ENCODE measurements at places on chromosomes 6 and 20.
A peak's percentile ranks its signal among the peaks of the same experiment; 100 is the strongest.

DNA sequence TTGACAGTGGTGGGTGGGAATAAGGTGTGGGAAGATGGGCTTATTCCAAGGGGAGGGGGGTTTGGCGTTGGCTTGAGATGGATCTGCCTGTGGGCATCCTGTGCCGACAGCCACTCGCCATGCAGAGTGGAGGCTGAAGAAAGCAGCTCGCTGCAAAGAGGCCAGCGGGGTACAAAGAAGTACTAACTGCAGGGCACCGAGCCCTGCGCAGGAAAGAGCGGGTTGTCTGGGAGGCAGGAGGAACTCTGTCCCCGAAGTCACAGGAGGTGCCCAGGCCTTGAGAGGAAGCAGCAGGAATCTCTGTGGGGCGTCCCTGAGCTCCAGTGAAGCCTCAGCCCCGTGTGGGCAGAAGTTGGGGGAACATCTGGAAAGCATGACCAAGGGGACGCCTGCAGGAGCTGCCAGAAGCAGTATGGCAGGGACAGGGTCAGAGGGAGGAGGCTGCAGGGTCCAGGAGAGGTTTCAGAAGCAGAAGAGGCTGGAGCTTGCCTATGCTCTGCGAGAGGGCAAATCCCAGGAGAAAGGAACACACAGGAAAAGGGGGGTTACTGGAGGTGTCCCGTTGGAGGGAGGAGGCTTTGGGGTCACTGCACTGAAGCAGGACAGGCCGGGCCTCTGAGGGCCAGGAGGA lies 77.2 kb downstream of the THBS2 start:
- no peak for DNase-seq

DNA sequence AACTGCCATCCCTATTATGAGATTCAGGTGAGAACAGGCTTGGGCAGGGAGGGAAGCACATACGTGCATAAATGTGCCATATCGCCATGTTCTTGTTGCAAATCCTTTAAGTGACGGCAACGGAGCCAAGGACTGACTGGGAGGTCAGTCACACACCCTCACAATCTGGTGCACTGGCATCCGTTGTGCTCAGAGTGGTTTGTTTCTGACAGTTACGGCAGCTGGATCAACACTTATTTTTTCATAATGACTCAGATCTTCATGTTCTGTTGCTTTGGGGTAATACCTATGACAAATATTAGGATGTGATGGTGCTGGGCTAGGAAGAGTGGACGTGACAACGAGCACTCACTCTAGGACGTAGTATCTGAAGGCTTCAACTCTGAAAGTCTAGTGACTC lies 56.2 kb upstream of the PREP start:
- no peak for DNase-seq

DNA sequence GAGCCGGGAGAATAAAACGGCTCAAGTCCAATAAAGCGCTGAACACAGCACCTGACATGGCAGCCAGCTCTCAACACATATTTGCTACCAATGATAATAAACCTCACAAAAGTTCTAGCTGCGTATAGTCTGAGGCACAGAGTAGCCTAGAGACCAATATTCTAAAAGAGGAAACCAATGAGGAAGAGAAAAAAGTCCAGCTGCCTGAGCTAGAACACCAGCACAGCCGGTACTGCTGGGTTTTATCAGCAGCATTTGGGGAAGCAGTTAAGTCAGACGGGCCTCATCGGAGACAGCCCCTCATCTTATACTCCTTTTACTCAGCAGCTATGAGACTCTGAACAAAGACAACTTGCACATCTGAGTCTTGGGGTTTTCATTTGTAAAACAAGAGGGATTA lies 2.4 kb upstream of the RTF2 start:
- DNase-seq, result no peak

DNA sequence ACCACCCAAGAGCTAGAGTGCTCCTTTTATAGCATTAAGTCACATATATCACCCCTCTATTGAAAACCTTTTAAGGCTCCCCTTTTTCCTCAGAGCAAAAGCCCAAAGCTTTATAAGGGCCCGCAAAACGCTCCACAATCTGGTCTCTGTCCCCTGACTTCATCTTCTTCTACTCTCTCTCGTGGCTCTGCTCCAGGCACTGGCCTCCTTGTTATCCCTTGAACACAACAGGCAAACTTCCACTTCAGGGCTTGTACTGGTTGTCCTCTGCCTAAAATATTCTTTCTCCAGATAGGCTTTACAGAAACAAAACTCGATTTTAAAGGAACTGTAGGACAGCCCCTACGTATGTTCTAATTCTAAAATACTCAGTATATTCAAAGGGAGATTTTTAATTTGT lies 44.0 kb upstream of the SPDEF start:
- peak; percentile 65 for DNase-seq

- DNase-seq, result no peak
Observed at GRCh38 chr20:51424270-51425117, 118.0 kb downstream of the NFATC2 start.

GRCh38 chr6:125512621-125513020 lies 210.9 kb upstream of the HDDC2 start:
- DNase-seq, result no peak

DNA sequence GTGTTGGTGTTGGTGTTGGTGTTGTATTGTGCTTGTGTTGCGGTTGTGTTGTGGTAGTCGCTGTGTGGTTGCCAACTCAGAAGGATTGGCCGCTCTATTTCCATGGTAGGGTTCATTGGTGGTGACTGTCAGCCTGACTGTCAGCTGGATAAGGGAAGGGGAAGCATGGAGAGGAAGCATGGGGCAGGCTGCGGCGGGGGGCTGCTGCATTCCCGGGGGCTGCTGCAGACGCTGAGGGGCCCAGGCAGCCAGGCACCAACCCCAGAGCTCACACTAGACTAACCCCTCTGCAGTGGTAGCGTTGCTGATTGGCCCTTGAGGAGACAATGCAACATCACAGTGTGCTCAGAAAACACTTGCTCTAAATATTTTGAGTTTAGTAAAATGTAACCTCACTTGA lies 199.2 kb downstream of the SMOC2 start:
- no peak for DNase-seq

DNA sequence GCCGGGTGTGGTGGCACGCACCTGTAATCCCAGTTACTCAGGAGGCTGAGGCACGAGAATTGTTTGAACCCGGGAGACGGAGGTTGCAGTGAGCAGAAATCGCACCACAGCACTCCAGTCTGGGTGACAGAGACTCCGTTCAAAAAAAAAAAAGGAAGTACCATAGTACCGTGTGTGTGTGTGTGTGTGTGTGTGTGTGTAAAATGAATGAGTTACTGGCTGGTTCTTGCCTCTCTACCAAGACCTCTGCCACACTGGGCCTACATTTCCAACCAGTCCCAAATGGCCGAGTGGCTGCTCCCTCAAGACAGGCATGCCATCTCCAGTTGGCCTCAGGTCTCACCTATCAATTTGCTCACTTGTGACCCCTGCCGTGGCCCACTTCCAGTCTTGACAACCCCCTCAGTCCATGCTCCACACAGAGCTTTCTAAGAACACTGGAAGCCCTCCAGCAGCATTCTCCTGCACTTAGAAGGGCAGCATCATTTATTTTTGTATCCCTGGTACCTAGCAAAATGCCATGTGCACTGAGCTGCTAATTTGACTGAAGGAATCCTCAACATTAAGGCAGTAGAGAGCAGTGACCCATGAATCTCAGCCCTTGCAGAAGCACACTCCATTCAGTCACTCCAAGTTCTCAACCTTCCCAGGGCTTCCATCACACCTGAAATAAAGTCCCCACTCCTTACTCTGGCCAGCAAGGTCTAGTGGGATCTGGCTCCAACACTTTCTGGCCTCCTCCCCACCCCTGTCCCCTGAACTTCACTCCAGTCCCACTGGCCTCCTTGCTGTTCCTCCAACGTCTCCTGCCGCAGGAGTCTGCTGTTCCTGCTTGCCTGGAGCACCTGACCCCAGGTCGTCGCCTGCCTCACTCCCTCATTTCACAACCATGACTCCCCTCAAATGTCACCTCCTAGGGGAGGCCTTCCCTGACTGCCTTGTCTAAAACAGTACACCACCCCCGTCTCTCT lies 29.9 kb downstream of the COX4I2 start:
- DNase-seq, result peak; percentile 17

DNA sequence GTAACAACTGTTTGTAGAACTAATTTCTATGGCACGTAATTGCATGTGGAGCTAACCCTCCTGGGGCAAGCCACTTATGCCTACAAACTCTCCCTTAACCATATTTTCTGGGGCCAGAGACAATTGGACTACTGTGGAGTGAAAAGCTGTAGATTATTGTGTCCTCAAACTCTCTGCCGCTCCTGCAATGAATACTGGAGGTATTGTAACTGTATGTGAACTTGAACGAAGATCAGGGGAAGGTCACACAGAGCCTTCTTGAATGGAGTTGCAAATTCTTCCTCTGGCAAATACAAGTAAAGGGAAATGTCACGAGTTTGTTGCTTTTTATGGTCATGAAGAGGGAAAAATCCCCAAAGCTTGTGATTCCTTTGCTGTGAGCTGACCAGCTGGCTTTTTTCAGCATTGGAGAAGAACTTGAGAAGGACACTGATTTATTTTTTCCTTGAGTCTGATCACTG lies 18.2 kb downstream of the AKAP12 start:
- DNase-seq, result no peak

DNA sequence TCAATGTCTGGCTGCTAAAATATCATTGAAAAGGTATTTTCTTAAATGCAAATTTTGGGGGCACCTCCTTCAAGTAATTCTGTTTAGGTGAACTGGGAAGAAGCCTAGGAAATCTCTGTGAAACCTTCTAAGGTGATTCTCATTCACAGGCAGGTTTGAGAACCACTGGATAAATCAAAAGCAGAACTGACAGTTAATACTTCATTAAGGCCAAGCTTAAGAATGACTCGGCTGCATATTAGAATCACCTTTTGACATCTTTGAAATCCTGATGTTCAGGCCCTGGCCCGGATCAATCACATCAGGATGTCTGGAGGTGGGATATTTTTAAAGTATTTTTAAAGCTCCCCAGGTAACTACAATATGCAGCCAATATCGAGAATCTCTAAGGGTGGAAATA lies 50.6 kb downstream of the FKBP1C start:
- no peak for DNase-seq

GRCh38 chr6:150531957-150532356 lies 67.7 kb upstream of the PLEKHG1 start:
- DNase-seq, result no peak

- DNase-seq, result no peak
Observed at GRCh38 chr6:17470938-17471327, 77.5 kb downstream of the CAP2 start.

DNA sequence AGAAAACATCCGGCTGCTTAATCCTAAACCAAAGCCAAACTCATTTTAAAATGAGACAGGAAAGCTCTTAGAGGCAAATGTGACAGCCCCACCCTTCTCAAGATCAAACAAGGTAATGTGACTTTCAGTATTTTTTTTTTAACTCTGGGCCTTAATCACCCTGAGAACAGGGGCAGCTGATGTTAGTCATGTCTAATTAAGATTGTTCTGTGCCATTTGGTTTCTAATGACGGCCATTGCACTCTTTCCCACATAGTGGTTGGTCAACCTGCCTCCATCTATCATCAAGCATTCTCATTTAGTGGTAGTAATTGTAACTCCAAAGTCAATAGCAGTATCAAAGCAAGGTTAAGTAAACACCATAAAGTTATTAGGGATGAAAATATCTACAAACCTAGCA lies 191.6 kb upstream of the EXOC2 start:
- DNase-seq, result no peak

- no peak for DNase-seq
Observed at GRCh38 chr6:117559299-117559698, 43.0 kb downstream of the GOPC start.

DNA sequence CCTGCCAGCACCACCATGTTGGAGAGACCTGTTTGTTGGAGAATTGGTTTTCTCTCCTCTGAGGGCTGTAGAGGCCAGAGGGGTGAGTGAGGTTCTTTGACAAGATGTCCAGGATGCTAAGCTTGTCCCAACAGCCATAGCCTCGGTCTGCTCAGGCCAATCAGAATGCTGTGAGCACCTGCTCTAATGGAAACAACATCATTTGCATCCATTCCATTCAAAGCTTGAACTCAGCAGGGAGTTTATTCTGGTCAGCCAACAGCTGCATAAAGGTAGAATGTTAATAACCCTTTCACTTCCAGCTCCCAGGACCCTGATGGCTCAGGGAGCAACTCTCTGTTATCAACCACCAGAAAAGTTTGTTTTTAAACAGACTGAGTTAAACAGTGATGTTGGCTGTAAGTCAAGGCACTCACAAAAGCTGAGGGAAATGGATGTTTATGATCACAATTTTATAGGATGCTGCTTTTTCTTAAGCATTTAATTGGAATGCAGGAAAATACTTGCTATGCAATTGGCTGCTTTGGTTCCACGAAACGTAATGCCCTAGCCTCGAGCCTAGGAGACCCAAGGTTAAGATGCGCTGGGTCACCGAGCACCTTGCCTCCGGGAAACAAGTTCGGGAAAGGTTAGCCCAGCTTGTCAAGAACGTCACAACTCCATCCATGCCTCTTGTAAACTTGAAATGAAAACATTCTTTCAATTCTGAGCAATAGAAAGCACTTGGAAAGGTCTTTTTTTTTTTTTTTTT lies 155.2 kb downstream of the NFATC2 start:
- no peak for DNase-seq

DNA sequence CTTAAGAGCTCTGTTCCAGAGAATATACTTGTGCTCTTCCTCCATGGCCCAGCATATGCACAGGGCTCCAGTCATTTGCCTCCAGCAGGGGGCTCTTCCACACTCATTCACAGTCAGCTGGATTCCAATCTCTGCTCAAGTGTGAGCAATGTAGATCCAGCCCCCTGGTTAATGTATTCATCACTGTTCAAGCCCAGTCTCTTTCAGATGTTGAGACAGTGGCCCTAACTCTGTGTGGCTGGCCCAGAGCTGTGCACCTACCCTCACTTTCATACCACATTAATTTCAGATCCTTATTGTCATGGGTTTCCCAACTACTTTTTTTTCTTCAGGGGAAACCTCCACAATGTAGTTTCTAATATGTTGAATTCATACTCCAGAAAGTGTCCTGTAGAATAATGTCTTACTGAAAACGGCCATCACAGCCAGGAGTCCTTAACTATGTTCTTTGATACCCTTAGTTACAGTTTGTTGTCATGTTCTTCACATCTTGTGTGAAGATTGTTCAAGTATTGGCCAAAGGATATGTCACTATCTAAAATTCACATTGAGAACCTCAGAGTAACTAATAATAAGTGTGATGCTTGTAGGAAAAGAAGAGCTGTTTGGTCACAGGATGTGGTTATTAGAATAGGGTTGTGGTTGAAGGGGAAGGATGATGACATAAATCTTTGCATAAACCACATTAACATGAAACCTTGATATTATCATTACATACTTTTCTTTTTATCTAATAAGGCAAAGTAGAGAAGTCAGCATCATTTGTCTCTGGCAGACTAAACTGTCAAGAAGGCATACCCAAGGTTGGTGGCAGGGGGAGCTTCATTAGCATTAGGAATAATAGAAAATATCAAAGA lies 14.4 kb upstream of the HLA-DQA1 start:
- DNase-seq, result no peak

- no peak for DNase-seq
Observed at GRCh38 chr6:170372380-170373325, 66.1 kb downstream of the FAM120B start.

- DNase-seq, result no peak
Observed at GRCh38 chr20:34254979-34255378, 13.8 kb downstream of the ASIP start.

DNA sequence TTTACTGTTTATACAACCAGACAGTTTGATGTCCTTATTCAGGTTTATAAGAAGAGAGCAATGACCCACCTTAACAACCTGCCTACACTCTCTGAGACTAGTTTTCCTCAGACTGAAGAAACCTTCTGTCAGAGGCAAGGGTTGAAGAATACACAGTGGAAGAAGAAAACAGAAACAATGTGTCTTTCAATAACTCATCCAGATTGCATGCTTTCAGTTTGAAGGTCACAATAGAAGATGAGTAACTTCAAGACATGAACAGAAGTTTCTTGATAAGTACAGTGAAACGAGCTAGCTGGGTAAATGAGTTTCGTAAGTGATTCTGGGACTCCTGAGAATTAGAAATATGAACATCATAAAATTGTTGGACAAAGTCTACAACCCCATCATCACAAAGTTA lies 141.7 kb downstream of the STXBP5 start:
- no peak for DNase-seq

Data from cerebellar cortex (tissue), 1 donor.